ENCODE measurements at places on chromosomes 6 and 20.

DNA sequence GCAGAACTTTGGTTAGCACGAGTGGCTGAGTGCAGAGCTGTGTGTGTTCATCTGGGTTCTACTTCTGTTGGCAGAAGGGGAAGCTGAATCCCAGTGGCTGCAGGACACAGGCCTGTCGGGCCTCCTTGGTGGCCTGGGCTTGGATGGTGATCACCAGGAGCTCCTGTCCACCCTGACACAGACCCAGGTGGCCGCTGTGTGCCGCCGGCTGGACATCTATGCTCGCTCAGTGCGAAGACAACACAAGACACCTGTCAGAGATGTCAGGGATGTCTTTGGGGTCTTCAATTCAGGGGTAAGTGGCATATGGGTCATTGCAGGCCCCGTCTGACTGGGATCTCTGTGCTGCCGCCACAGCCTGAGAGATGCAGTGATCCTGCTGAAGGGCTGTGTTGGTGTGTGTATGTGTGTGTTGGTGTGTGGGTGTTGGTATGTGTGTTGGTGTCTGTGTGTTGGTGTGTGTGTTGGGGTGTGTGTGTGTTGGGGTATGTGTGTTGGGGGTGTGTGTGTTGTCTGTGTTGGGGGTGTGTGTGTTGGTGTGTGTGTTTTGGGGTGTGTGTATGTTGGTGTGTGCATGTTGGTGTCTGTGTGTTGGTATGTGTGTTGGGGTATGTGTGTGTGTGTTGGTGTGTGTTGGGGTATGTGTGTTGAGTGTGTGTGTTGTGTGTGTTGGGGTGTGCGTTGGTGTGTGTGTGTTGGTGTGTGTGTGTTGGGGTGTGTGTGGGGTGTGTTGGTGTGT lies 25.5 kb downstream of the ARHGAP40 start:
- no peak for DNase-seq

DNA sequence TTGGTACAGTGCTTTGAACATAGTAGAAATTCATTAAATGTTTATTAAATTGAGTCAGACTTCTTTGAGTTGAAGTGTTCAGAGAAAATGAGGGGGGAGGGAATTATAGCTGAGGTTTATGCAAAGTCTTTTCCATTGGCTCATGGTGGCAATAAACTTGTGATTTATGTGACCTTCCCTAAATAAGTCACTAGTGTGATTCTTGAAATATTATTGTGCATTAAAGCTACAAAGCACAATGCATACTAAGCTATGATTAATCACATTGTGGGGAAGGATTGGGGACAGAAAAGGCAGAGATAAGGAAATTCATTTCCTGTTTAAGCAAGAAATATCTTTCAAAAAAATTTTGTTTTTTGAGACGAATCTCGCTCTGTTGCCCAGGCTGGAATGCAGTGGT lies 877.5 kb downstream of the TFAP2A start:
- no peak for DNase-seq

DNA sequence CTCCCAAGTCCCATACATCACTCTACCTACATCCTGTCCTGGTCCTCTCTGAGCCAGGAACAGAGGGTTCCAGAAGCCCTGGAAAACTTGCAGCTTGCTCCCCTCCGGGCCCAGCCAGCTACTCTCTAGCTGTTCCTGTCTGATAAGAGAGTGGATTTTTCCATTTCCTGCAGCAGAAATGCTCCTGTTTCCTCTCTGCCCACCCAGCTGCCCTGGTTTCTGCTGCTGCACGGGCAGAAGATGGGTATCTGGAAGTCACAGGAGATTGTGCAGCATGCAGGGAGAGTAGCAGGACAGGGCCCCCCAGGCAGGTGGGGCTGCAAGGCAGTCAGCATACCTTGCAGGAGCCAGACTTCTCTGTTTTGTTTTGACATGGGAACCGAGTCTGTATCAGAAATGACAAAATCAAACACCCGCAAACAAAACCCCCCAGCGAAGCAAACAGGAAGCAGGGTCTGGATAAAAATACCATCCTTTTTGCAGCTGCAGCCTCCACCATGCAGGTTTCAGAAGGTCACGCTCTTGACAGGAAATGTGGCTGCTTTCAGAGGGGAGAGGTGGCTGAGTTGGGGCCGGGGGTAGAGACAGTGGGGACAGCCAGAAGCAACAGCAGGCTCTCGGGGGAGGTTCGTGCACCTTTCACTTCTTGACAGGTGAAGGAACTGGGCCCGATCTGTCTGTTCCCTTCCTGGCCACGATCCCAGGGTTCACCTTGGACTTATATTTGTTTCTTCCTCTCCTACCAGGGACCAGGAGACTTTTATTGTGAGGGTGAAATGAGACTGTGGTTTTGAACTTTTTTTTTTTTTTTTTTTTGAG lies 50.8 kb upstream of the FAM83D start:
- DNase-seq: no peak

GRCh38 chr6:18162401-18162800 lies 7.2 kb downstream of the KDM1B start:
- DNase-seq: no peak

DNA sequence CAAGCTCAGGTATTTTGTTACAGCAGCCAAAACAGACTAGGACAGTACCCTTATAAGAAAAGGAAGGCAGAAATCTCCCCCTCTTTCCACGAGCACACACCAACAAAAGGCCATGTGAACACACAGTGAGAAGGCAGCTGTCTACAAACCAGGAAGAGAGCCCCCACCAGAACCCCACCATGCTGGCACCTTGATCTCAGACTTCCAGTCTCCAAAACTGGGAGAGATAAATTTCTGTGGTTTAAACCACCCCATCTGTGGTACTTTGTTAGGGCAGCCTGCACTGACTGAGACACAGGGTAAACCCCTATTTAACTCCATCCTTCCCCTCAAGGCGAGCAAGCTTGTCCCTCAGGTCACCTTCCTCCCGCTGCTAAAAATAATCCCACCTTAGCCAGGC lies 475.8 kb upstream of the JARID2 start:
- DNase-seq: no peak

- DNase-seq: no peak
Measured at GRCh38 chr20:14881518-14881917, 544.1 kb upstream of the FLRT3 start.

DNA sequence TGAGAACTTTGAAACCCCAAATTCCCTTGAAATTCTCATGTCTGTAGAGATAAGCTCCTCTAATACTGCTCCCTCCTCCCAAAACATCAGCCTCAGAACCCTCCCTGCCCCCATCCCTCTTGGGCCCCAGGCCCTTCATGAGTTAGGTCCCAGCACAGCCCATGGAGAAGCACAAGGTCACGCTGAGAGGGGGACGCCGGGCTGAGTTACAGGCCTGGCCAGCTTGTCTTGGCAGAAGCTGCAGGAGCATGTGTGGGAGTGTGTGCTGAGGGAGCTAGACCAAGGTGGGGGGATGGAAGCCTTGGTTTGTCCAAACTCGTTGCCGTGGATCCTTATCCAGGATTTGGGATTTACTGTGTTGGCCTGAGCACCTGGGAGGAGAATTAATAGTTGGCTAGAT lies 8.5 kb upstream of the PTCRA start:
- DNase-seq: no peak

- no peak for DNase-seq
Measured at GRCh38 chr6:168332020-168332419, 12.4 kb upstream of the DACT2 start.

DNA sequence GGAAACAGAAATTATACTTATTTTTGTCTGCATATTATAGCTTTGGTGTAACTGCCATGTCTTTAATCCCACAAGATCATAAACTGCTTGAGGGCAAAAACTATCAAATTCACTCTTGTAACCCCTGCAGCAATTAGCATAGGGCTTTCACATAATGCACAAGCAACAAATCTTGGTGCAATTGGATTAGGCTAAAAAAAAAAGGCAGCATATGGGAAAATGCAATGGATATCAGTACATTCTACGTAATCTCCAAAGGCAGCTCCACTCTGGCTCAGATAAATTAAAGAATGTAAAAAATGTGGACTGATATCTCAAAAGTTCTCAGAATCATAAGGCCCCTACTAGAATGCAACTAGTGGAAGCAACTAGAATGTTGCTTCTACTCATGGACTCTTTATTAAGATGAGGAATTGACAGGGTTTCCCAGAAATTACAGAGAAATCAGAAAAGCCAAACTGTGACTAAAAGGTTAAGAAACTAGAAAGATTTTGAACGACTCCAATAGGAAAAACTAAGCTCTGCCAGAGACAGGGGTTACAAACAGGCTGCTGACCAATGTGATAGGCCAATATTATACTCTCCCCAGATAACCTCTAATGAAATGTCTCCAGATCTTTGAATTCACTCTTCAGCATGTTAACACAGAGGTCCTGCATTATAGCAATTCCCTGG lies 55.0 kb downstream of the FILIP1 start:
- DNase-seq: no peak

- no peak for DNase-seq
Measured at GRCh38 chr6:87944541-87944954, 103.1 kb upstream of the SPACA1 start.

GRCh38 chr6:24522228-24523176 lies 27.7 kb downstream of the ALDH5A1 start:
- peak; percentile 29 for DNase-seq

DNA sequence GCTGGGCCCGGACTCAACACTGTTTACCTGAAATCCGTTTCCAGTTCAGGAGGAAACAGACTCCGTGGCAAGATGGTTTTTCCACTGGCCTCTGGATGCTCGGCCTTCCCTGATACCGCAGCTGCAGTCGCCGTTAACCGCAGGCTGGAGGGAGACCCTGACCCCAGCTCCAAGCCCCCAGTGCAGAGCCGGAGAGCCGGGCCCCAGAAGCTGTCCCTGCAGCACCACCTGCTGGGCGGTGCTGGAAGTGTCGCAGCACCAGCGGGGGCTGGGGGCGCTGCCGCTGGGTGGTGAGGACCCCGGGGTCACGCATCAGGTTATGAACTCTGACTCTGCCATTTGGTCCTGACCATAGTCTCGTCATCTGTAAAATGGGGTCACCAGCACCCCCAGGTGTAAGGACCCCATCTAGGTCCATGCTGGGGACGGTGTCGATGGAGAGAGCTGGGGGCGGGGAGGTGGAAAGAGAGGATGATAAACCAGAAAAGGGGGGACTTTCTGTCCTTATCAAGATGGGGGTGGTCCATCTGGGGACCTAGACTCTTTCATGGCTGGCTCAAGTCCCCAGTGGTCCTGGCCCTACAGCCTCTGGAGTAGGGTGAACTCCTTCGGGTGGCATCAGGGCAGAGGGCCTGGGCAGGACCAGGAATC lies 20.8 kb upstream of the CHRNA4 start:
- DNase-seq: peak; percentile 81

DNA sequence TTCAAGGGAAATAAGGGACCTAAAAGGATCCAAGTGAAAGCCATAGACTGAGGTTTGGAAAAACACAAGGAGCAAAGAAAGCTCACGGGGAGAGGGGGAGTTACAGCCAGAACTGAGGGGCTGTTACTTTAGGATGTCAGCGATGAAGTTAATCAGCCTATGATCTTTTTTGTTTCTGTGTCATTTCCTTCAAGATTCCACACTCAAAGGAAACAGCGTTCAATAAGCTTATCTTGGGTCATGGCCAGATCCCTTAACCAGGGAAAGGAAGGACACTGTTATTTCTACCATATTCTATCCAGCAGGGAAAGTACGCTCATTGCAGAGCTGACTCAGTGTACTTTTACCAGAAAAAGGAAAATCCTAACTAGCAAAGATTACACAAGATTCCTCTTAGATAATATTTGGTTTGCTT lies 132.8 kb downstream of the PFDN4 start:
- no peak for DNase-seq

- no peak for DNase-seq
Measured at GRCh38 chr6:37288247-37288646, 30.3 kb upstream of the TMEM217 start.

DNA sequence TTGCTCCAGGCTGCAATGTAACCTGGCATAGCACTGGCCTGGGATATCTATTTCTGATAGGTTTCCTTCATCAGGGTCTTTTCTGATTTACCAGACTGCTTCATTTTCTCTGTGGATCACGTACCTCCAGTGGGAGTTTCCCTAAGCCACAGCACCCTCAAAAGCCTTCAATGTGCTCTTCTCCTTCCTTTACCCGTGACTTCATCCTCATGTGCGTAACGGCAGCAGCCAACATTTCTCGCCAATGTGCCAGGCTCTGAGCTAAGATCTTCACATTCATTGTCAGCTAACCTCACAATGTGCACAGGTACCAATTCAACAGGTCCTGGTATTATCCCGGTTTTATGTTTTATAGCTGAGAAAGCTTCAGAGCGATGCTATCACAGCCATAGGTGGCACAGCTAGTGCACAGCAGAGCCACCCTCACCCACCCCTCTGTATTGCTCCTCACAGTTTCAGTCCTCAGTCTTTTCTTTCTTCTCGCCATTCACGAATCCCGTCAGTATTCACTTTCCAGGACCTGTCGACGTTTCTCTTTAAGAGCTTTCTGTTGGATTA lies 58.2 kb downstream of the TNFAIP3 start:
- no peak for DNase-seq

- DNase-seq: no peak
Measured at GRCh38 chr6:1662534-1662933, 52.8 kb downstream of the FOXC1 start.

DNA sequence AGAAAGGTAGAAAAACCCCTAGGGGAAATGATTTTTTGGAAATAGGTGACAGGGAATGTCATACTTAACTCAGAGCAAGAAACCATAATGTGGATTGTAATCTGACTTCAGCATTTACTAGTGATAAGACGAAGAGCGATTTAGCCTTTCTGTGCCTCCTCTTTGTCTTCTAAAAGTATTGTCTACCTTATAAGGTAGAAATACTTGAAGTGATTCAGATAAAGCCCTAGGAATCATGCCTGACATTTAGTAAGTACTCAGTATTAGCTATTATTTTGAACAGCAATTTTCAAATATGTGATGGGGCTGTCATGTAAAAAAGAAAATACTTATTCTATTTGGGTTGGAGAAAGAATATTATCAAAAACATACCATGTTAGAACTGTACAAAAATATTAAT lies 525.9 kb upstream of the EYS start:
- DNase-seq: no peak

GRCh38 chr6:86255973-86256372 lies 613.3 kb upstream of the SYNCRIP start:
- DNase-seq: no peak

DNA sequence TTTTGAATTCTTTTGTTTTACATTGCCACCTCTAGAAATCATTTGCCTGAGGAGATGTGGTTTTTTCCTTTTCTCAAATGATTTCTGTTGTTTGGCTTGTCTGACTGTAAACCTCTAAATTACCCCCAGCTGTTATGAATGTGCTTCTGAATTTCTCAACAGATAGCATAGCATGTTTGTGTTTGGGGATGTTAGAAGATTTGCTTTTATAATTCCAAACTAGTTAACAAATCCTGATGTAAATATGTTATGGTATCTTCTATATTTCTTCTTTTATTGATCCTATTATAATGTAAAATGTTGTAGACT lies 31.6 kb upstream of the EZR start:
- no peak for DNase-seq

DNA sequence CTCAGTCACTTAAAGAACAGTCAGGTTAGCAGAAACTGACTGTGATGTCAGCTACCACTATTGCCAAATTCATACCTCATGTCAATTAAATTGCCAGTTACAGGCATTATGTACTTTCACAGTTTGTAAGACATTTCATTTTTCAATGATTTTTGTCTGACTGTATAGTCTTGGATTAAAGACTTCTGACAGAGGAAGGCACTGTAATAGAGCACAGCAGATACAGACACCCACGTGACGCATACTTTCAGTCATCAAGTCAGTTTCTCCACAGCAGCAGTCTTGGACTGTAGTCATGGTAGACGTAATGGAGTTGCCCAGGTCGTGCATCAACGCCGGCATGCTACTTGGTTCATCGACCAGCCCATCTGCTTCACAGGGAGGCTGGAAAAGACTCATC lies 29.5 kb upstream of the ELOVL5 start:
- DNase-seq: no peak
